Stimulated activated CD4-positive, alpha-beta T cell treated with anti-CD3 and anti-CD28 coated beads, Interleukin-1b, Interleukin-23, amount 100 ng/mL, for 1 hour (primary cell): ENCODE measurements at places on chromosomes 3 and 15.

GRCh38 chr3:197226179-197226578, 72.2 kb downstream of the DLG1 start:
- no peak for DNase-seq

- no peak for DNase-seq
These were observed 932 bp downstream of the GSK3B start for GRCh38 chr3:120093119-120093910.

DNA sequence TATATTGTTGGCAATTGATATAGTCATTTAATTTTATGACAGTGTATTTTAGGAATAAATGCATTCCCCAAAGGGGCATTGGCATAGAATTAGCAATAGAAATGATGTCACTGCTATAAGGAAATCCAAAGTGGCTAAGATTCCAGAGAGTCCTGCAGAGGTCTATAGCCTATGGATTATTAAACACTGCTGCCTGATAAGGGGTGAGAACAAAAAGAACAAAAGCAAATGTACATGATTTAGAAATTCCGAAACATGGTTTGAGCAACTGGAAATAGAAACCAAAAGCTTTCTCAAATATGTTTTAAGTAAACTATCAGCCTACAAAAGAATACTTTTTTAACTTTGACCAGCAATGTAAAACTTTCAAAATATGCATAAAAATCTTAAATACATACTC, 280.1 kb upstream of the RASGRP1 start:
- DNase-seq, result no peak

- DNase-seq, result no peak
These were observed 56.8 kb upstream of the NANOGP8 start for GRCh38 chr15:35141743-35142471.

- DNase-seq, result no peak
These were observed 25.5 kb upstream of the KNG1 start for GRCh38 chr3:186691676-186692075.

DNA sequence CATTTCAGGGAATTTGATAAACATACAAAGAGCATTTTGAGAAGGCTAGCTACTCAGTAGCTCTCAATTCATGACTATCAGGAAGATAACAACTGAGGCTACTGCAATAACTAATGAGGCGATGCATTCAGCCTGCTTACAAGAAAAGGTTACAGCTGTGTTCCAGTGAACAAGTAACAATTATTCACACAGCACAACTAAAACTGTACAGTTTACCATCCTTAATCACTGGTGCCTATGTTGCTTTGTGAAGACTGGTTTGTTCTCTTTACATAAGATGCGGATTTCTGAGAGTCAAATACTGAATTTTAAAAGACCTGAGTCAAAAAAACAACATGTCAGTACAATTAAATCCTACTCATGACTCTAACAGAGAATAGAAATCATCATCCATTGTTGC, 526.3 kb downstream of the OTOL1 start:
- no peak for DNase-seq

- no peak for DNase-seq
These were observed 1.4 kb downstream of the ST6GAL1 start for GRCh38 chr3:186931532-186932280.

DNA sequence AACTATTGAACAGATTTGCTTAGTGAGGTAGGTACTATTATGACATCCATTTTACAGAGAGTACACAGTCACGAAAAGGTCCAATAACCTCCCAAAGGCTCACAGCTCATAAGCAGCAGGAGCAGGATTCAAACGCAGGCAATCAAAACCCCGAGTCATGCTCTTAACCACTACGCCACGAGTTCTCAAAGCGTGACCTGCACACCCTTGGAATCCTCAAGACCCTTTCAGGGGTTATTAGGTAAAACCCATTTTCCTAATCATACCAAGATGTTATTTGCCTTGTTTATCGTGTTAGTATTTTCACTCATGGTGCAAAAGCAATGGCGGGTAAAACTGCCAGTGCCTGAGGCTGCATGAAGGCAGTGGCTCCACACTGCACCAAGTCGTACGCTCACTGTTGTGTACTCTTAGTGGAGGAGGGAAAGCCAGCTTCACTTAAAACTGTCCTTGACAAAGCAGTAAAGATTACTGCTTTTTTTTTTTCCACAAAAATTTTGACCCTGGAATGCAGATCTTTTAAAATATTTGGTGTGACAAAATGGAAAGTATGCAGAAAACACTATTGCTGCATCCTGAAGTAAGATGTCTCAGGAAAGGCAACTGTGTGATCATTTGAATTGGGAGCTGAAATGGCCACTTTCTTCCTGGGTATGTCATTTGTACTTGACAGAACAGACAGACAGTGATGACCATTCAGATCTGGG, 96.1 kb downstream of the IGF2BP2 start:
- DNase-seq, result no peak
